Glomerular endothelial cell (primary cell): ENCODE measurements at places on chromosomes 3 and 15. TPM values are rescaled to one million over a fixed set of nuclear protein-coding genes. Genes with fewer than 3 reads are reported as not detected.

Gene UCN2
- 0.24 and 1.2 TPM in 2 replicates for total RNA-seq

DNA sequence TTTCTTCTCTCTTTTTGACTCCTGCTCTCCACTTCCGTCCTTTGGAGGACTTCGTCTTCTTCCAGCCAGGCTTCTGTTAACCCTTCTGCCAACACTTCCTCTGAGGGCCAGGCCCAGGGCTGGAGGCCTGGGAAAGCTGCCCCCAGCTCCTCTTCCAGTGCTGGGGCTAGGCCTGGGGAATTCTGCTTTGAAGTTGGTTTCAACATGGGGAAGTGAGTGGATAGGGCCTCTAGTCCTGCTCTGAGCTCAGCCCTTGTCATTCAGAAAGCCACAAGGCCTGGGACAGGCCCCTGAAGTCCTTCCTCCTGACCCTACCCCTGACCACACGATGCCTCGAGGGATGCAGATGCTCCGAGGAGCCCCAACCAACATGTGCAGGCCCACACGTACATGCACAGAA lies 53.9 kb upstream of the HERC1 start:
- no peak for DNase-seq

GRCh38 chr3:45761831-45762230 lies 34.5 kb downstream of the SLC6A20 start:
- DNase-seq = no peak

GRCh38 chr3:23979569-23979968 lies 34.5 kb downstream of the NR1D2 start:
- no peak for DNase-seq

GRCh38 chr3:112860898-112861297 lies 14.2 kb upstream of the CD200R1L start:
- DNase-seq = no peak

Gene CFAP100
- total RNA-seq = not detected in 2 replicates

GRCh38 chr3:155239960-155240359 lies 53.5 kb downstream of the STRIT1 start:
- DNase-seq = no peak

GRCh38 chr3:172836390-172836997 lies 86.0 kb downstream of the ECT2 start:
- peak; percentile 51 for DNase-seq
